ENCODE measurements at places on chromosomes 5 and 9.

GRCh38 chr5:132114150-132115121, 40.8 kb downstream of the CSF2 start:
- no peak for DNase-seq

- DNase-seq: peak; percentile 35
These were observed 238.1 kb downstream of the ROR2 start for GRCh38 chr9:91711755-91712601.

- DNase-seq: no peak
These were observed 198.6 kb upstream of the CDH6 start for GRCh38 chr5:30994902-30995301.

DNA sequence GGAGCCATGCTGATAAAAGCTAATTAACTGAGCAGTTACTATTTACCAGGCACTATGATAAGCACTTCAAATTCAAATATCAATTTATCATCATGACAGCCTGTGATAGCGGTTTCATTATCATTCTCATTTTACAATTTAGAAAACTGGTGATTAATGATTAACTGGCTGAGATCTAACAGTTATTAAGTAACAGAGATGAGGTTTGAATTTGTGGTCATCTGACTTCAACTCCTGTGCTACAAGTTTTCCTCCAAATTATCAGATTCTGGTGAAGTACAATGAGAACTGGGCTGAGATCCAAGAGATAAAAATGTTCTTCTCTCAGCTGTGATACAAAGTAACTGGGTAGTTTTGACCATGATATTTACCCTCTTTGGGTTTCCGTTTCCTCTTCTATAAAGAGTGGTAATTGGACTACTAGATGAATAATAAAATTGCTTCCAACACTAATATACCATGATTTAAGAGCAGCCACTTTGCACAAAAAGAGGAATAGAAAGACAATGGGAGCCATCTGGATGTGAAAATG, 74.5 kb upstream of the CCNG1 start:
- no peak for DNase-seq

GRCh38 chr9:97510797-97511654, 9.6 kb downstream of the TMOD1 start:
- DNase-seq: no peak

GRCh38 chr9:37984672-37985611, 81.0 kb upstream of the SLC25A51 start:
- no peak for DNase-seq

- DNase-seq: no peak
These were observed 108.5 kb downstream of the ZSWIM6 start for GRCh38 chr5:61440596-61440995.

GRCh38 chr5:180137401-180138213, 66.0 kb upstream of the RNF130 start:
- peak; percentile 5 for DNase-seq

DNA sequence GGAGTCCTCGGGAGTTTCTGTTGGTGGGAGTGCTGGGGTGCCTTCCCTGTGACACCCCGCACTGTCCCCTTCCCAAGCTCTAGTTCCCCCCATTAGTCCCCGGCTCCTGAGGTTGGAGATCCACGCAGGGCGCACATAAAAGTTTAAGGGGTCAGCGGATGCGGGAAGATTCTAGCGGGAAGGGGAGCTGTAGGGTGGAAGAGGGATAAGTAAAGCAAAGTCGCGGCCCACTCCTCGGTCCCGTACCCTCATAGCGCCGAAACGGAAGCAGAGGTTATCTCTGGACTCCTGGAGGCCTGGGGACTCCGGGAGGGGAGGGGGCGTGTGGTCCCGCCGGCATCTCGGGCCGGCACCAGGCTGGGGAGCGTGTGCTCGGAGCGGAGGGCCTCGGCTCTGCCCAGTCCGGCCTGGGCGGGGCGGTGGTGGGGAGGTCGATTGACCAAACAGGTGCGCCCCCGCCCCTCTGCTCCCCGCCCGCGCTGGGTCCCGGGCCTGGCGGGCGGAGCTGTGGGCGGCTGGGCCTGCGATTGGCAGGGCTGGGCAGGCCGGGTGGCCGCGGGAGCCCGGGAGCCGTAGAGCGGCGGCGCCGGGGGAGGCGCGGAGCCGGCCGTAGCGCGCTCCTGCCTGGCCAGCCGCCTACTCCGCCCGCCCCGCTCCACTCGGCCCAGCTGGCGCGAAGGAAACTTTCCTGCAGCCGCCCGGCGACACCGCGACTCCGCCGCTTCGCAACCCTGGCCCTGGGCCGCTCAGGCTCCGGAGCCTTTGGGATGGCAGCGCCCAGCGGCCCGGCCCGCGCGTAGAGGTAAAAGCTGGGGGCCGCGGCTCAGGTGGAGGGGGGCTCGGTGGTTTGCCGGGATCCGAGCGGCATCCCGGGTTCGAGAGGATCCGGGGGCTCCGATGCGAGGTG, 52.2 kb upstream of the DAB2IP start:
- DNase-seq: no peak

- no peak for DNase-seq
These were observed 12.5 kb upstream of the FOXE1 start for GRCh38 chr9:97840521-97840920.

GRCh38 chr5:127665641-127666040, 16.8 kb downstream of the CTXN3 start:
- no peak for DNase-seq

GRCh38 chr5:179227229-179227579, 118.1 kb downstream of the ADAMTS2 start:
- DNase-seq: no peak

- DNase-seq: no peak
These were observed 17.7 kb downstream of the ADAMTSL2 start for GRCh38 chr9:133552236-133552635.

GRCh38 chr9:129708793-129709192, 43.3 kb downstream of the PRRX2 start:
- DNase-seq: no peak

DNA sequence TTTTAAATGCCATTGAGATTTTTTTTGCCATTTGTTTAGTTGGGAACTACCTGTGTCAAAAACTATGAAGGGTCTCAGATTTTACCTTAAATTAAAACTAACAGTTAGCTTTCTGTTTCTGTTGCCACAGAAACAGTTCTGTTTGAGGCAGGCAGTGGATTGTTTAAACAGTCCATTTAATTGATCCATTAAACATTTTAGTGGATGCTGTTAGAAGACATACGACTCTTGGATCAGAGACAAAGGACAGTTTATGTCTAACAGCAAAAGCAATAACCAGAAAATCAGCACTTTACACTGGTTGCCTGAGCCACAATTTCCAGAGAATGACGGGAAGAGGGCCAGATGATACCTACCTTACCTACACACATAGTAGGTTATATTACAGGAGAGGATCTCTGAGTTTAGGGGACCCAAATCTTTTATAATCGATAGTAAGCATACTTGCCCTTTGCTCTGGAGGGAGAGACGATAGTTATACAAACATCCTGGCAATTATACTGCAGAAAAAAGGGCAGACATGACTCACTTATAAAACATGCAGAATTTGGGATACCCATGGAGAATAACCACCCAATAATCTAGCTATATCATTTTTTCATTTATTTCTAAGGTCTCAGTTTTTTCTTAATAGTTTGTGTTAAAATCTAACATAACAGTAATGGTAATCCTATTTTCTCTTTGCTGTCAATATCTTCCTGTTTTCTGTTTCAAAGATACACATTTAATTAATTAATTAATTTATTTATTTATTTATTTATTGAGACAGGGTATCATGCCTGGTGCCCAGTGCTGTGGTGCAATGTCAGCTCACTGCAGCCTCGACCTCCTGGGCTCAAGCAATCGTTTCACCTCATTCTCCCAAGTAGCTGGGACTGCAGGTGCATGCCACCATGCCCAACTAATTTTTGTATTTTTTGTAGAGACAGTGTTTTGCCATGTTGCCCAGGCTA, 136.7 kb upstream of the TNFAIP8 start:
- DNase-seq: no peak

DNA sequence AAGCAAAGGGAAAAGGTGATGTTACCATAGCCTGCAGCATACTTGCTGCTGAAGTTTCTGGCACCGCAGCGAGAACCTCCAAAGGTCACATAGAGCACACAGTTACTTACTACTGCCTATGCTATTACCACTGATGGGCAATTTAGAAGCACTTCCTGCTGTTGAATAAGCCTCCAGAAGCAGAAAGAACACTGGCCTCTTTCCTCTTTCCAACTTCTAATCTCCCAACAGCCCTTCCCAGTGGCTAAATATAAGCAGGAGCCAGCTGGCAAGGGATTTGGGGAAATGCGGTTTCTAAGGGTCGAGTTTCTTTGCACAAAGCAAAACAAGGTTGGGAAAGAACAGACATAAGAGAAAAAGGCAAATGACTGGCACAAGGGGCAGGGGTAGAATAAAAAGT, 669.2 kb upstream of the ACO1 start:
- DNase-seq: no peak

GRCh38 chr5:53430618-53431252, 49.7 kb upstream of the FST start:
- no peak for DNase-seq

DNA sequence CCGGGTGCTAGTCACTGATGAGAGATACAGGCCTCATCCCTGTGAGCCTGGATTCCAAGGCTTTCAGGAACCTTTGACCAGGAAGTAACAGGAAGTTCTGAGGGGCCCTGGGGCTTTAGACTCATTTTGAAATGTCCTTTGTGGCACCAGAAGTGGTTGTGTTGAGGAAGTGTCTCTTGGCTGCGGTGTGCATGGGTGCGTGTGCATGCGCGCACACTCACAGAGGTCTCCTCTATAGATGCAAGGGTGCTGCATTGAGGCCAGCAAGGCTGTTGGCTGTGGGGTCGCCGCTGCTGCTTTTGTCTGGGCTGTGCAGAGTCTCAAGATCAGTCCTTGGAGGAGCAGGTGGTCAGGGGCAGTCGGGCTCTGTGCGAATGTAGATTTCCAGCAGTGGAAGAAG, 7.6 kb downstream of the RAB24 start:
- DNase-seq: no peak

GRCh38 chr9:19451240-19452087, 42.7 kb downstream of the ACER2 start:
- DNase-seq: no peak

- peak; percentile 36 for DNase-seq
These were observed 50.1 kb upstream of the TTC39B start for GRCh38 chr9:15357050-15357653.

- DNase-seq: no peak
These were observed 298.8 kb downstream of the NSG2 start for GRCh38 chr5:174344335-174344734.

DNA sequence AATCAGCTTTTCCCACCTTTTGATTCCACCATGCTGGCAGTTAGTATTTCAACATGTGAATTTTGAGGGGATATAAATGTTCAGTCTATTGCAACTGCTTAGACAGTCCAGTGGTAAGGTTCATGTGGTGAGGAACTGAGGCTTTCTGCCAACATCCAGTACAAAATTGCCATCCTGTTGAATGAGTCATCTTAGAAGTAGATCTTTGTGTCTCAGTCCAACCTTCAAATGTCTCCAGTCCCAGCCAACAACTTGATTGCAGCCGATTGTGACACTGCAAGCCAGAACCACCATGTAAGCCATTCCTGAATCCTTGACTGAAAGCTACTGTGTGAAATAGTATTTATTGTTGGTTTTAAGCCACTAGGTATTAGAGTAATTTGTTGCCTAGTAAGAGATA, 331.5 kb upstream of the GRIN3A start:
- DNase-seq: no peak

GRCh38 chr9:134565316-134565915, 76.2 kb upstream of the COL5A1 start:
- no peak for DNase-seq

DNA sequence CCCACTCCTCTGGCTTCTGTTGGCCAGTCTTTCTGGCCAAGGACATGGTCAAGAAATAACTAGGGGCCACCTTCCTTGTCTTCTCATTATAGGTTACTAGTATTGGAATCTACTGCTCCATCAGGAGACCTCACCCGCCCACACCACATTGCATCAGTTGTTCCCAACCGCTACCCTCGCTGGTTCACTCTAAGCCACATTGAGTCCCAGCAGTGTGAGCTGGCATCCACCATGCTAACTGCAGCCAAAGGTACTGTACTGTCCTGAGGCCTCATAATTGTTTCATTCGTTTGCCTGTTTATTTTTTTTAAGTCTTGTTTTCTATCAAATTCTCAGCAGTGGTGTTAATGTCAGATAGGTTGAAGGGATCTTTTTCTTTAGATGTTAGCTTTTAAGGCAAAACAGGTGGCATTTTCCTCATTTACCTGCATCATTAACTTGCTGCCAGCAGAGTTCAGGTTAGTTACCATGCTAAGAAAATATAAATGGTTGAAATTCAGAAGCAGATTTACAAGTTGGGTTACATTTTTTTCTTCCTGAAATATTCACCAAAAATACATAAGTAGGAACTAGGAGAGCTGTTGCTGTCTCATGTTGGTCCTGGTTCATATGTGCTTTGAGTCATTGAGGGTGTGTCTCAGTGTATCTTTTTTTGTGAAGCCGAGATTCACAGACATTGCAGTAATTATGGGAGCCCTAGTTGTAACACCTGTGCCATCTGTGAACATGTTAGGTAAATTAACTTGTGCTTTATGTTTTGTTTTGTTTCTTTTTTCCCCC, 206.9 kb downstream of the ZSWIM6 start:
- no peak for DNase-seq

DNA sequence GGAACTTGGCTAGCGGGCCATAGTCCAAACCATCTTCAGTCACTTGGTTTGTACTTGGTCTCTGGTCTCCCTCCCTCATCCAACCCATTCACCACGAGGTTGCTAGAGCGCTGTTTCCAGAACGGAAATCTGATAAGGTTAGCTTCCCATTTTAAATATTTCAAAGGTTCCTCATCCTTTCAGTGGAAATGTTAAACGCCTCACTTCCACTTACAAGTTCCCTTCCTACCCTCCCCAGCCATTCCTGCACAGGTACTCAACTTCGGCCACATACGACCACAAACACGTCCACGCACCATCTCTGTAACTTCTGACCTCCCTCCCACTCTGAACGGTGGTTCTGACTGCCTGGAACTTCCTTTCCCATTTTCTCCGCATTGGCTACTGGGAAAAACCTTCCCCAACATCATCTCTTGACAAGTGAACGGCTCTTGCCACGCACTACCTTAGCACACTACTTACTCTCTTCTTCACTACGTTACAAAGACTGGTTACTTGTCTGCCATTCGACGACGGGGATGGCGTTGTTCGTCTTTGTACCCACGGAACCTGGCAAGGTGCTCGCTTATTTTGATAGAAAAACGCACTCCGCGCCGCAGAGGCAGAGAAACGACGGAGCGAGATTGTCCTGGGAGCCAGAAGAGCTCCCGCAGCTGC, 629 bp downstream of the CCNH start:
- peak; percentile 2 for DNase-seq

- DNase-seq: no peak
These were observed 101.4 kb downstream of the LHFPL2 start for GRCh38 chr5:78547183-78547582.

DNA sequence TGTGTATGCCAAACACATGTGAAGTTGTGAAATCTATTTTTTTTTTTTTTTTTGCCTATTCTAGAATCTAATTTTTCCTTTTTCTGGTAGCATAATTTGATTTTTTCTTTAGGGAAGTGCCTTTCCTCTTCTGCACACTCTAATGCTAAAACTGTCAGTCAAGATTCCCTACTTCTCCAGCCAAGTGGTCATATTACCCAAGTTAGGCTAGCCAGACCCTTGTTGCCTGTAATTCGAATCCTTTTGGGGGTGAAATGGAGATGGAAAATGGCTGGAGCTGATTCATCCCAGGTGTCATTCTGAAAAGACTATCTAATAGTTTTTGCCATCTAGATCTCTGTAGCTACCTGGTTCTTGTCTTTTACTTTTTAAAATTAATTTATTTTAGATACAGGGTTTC, 24.8 kb upstream of the UBAP1 start:
- no peak for DNase-seq

- DNase-seq: no peak
These were observed 185.2 kb upstream of the TRIM32 start for GRCh38 chr9:116501871-116502270.

GRCh38 chr9:79353856-79354520, 217.8 kb upstream of the TLE4 start:
- no peak for DNase-seq

GRCh38 chr5:29197631-29198454, 1995.6 kb upstream of the CDH6 start:
- DNase-seq: no peak
